ENCODE measurements at places on chromosomes 11 and 22. TPM values are rescaled to one million over a fixed set of nuclear protein-coding genes. Genes with fewer than 3 reads are reported as not detected.

PHOX2A gene
- not detected for total RNA-seq

TMX2 gene
- 46.8 TPM for total RNA-seq

LRRC10B gene
- total RNA-seq: 2.9 TPM

MRGPRX3 gene
- total RNA-seq: not detected

FXYD6 gene
- 23.9 TPM for total RNA-seq

RAPSN gene
- not detected for total RNA-seq

MOB2 gene
- 11.4 TPM for total RNA-seq

OR9I1 gene
- not detected for total RNA-seq

GAB2 gene
- total RNA-seq: 6.9 TPM

MMP12 gene
- total RNA-seq: not detected

BTG4 gene
- not detected for total RNA-seq

All from body of pancreas (tissue), 4 donors.